ENCODE measurements at places on chromosomes 2 and 18.

- no peak for DNase-seq
Measured at GRCh38 chr2:207749873-207750272, 19.8 kb downstream of the FZD5 start.

DNA sequence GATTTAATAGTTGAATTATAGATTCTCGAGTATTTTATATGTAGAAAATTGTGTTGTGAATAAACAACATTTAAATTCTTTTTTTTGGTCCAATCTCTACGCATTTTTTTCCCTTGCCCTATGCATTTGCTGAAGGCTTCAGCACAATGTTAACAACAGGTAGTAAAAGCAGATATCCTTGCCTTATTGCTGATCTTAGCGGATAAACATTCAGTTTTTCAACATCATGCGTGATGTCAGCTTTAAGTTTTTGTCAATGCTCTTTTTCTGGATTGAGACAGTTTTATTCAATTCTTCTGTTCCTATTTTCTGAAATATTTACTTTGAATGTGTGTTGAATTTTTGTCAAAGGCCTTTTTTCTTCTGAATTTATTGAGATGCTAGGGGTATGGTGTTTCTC lies 11.6 kb upstream of the OR6B3 start:
- DNase-seq: no peak

DNA sequence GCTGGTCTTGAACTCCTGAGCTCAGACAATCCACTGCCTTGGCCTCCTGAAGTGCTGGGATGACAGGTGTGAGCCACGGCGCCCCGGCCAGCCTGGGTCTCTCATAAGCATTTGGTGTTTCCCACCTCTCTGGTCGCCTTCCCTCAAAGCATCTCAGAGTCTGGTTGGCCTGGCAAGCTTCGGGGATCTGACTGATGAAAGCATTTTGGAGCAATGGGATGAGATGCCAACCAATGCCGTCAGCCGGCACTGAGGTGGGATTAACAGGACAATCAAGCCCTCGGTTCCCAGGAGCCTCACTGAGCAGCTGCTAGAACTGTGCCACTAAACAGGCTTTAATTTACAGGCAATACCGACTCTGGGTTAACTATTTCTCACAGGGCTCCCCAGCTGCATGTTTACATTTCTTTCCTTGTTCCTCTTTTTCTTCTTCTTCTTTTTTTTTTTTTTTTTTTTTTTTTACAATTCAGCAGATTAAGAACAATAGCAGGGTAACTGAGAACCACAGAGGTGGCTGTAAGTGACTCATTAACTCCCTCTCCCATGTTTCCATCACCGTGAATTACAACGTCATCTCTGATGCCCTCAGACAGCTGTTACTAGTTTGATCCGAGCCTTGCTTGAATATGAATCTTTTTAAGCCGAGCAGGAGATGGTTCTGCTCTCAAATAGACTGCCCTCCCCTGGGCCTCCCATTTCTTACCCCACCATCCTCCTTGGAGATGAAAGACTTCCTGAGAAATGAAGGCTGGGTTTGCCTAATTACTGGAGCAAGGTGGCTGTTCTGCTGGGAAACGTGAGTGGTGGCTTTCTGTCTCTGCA lies 37.9 kb downstream of the ODC1 start:
- DNase-seq: peak; percentile 61

DNA sequence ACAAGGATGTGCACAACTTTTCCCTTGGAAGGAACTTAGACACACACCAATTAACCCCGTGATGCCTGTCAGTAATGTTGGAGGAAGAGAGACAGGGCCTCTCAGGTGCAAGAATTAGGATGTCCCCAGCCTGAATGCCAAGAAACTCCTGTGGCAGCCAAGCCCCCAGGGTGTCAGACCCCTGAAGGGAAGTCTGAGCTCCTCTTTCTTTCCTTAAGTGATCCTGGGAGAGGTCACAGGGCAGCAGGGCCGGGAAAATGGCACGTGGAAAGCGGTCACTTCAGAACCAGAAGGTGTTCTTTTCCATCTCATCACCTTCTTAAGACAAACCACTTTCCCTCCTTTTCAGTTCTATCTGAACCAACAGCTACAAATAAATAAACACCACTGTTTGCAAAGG lies 185.9 kb downstream of the ANAPC1 start:
- DNase-seq: no peak

DNA sequence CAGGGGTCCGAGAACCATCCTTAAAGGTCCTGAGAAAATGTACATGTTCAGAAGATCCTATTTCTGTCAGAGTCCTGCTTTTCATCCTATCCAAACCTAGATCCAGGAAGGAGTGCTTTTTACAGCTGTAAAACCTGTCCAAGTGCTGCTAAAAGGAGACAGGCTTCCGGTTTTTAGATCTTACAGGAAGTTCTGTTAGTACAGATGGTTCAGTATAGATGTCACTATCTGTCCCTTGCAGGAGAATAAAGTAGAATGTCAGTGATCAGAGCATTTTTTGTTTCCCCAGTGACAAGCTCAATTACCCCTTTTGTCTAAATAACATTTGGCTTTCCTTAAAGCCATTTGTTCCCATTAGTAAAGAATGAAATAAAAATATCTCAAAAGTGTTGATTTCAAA lies 98.3 kb downstream of the NRP2 start:
- no peak for DNase-seq

GRCh38 chr18:48813833-48814489 lies 136.8 kb downstream of the SMAD7 start:
- DNase-seq: peak; percentile 83

GRCh38 chr2:231539991-231540390 lies 9.7 kb upstream of the NMUR1 start:
- DNase-seq: no peak

DNA sequence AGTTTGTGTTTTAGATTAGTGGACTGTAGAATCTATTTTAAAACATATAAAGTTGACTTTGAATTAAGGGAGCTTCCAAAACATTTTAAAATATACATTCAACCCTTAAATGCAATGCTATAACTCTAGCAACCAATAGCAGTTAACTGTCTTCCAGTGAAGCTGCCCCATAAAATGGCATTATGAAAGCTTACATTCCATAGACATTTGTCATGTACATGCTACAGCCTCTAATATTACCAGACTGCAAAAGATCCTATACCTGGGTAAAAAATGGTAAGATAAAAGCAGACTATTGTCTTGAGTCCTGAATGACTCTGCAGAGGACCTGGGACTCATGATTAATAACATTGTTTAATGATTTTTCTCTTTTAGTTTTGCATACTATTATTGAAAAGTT lies 489.4 kb downstream of the LRP1B start:
- DNase-seq: no peak

DNA sequence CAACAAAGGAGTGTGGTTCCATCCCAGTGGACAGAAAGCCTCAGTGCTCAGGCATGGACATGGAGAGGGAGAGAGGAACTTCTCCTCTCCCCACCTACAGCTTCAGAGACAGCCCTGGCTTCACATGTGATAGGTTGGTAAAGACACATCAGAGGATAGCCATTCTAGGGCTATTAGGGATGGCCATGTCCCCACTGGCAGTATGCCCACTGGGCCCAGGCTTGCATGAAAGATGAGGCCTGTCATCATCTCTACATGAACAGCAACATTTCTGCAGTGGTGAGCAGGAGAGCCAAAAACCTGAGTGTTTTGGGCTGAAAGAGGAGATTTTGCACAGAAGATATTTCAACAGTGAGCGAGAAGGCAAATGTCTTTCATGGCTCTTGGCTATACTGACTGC lies 517.2 kb downstream of the NR4A2 start:
- DNase-seq: no peak

DNA sequence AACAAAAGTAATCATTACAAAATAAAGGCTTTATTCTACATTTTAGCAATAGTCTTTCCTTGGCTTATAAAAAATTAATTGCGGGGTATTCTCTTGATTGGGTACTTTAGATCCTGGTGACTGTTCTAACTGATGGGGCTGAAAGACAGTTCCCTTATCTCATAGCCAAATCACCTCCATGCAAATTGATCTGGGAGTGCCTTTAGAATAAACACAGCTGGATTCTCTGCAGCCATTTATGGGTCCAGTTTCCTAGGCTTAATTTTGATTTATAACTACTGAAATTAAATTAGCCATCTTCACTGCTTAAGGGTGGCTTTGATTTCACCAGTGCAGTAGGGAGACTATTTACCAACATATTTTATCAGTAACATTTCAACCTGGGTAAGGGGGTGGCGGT lies 337.1 kb downstream of the NRXN1 start:
- DNase-seq: no peak

- no peak for DNase-seq
Measured at GRCh38 chr2:85011098-85011497, 40.1 kb downstream of the KCMF1 start.
